ENCODE measurements at places on chromosomes 1 and 21.

- no peak for DNase-seq
These were observed 16.1 kb downstream of the BTG2 start for GRCh38 chr1:203321273-203322052.

DNA sequence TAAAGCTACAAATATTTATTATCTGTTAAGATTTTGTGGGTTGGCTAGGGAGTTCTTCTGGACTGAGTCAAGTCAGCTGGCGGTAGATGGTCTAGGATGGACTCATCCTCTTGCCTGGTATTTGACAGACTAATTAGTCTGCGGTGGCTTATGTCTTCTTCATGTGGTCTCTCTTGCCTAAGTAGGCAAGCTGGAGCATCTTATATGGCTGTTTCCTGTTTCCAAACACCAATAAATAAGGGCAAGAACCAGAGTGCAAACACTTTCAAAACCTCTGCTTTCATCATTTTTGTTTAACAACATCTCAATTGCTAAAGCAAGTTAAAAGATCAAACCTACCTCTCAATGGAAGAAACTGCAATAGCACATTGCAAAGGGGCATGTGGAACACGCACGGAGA is 484.8 kb downstream of the PTPRC start:
- DNase-seq: peak; percentile 43

DNA sequence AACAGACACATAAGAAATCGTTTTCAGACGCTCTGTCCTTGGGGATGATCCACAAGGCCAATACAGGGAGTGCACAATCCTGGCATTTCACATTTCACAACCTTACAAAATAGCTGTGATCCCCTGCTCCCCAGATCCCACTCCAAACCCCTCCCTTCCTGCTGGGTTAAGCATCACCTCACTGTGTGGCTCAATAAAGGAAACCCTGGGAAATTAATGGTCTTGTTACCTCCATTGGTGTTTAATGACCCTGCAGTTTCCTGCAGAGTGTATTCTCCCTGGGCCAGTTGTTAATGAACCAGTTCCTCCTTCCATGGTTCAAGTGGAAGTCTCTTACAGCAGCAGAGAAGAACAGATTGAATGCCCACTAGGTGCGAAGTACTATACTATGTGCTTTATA is 334.7 kb downstream of the OMA1 start:
- no peak for DNase-seq

DNA sequence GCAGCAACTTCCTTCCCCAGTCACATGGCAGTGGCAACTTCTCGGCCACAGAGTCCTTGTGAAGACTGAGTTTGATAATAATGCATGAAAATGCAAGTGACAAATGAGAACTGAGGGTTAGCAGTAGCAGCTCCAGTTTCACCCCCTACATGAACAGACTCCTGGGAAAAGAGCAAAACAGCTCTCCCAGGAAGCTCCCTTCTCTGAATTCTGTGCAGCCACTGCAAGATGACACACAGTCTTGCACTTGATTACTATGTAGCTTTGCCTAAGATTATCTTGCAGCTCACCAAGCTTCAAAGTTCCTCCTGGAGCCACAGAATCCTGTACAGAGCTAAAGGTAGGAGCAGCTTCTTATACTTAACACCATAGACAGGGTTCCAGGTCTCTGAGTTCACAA is 4.7 kb downstream of the PGBD5 start:
- DNase-seq: no peak

GRCh38 chr21:38263493-38263892 is 6.7 kb downstream of the KCNJ15 start:
- no peak for DNase-seq

DNA sequence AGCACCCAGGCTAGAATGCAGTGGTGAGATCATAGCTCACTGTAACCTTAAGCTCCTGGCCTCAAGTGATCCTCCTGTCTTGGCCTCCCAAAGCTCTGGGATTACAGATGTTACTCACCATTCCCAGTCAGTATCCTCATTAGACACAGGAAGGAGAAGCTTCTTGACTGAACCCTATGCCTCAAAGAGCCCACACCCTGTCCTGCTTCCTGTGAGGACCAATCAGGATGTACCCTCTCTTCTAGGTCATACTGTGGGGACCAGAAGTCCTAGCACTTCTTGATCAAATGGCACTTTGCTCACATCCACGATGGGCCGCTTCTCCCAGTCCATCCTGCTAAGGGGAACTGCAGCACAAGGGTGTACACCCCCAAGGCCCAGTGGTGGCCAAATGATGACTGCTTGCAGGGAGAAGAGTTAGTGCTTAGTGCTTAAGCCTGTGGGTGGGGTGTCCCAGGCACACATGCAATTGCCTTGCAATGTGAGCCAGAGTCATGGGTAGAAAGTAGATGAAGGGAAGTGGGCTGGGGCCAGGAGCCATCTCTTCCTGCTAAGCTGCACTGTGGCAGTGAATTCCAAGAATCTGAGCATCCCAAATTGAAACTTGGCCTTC is 9.8 kb downstream of the CD34 start:
- no peak for DNase-seq

- DNase-seq: no peak
These were observed 143.0 kb downstream of the ELAVL4 start for GRCh38 chr1:50251702-50252101.

GRCh38 chr21:45470087-45470515 is 65.1 kb downstream of the COL18A1 start:
- DNase-seq: no peak

- DNase-seq: no peak
These were observed 9.9 kb upstream of the F3 start for GRCh38 chr1:94551449-94551848.

GRCh38 chr1:180184041-180184440 is 29.4 kb downstream of the QSOX1 start:
- no peak for DNase-seq

DNA sequence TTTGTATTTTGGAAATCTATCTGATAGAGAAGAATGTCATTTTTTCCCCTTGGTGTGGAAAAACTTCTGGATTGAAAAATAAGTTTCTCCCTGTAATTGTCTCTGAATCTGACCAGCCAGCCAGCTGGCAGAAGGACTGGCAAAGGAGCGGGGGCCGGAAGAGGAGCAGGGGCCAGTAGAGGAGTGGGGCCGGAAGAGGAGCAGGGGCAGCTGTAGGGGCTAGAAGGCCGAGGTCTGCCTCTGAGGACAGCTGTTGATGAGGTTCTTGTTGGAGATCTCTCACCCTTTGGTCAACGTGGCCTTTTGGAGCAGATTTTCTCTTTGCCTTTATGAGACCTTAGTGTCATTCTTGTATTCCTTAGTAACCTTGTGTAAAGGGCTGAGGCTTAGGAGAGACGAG is 121.8 kb downstream of the GALNT2 start:
- no peak for DNase-seq

DNA sequence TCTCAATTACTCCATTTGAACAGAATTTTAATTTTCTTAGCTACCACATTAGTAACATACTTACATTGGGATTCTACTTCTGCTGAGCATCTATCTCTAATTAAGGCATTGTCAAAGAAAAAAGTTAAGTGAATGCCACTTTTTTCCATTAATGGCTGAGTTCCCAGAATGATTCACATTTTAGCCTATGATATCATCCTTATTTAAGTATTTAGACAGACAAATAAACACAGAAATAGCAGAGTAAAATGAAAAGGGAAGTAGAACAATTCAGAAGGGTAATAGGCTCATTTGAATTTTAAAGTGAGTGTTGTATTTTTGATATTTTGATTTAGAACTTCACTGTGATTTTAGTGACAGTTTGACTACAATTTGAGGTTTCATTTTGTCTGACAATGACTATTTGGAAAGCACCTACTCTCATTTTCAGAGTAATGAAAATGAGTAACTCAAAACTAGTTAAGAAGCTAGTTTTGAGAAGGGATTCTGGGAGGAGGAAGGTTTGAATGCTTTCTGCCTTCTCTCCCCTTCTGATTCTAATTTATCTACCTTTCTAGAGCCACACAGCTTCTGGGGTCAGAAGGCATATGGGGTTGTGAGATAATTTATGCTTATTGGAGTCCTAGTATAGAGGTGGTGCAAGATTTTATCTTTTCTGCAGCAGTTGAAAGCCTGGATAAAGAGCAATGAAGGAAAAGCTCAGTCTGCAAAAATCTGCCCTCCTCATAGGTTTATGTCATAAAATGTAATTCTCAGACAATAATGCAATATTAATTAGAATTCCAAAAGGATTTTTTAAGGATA is 15.5 kb downstream of the LYPLAL1 start:
- DNase-seq: no peak

- no peak for DNase-seq
These were observed 13.9 kb downstream of the PHLDA3 start for GRCh38 chr1:201455098-201455497.

DNA sequence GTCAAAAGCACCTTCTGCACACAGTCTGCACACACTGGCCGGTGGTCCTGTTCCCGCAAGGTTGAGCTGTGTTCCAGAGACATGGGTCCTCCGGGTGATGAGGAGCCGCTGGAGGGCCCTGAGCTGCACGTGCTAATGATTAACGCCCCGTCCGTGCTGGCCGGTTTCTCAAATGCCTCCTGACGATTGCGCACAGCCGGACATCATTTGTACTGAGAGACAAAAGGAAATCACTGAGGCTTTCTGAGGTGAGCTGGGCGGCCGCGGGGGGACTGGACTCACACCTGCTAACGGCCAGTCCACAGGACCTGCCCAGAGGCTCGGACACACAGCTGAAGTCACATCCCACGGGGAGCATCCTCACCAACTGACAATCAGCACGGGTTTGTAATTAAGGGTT is 29.2 kb downstream of the POFUT2 start:
- DNase-seq: no peak

GRCh38 chr21:28986677-28987076 is 6.0 kb downstream of the LTN1 start:
- no peak for DNase-seq

DNA sequence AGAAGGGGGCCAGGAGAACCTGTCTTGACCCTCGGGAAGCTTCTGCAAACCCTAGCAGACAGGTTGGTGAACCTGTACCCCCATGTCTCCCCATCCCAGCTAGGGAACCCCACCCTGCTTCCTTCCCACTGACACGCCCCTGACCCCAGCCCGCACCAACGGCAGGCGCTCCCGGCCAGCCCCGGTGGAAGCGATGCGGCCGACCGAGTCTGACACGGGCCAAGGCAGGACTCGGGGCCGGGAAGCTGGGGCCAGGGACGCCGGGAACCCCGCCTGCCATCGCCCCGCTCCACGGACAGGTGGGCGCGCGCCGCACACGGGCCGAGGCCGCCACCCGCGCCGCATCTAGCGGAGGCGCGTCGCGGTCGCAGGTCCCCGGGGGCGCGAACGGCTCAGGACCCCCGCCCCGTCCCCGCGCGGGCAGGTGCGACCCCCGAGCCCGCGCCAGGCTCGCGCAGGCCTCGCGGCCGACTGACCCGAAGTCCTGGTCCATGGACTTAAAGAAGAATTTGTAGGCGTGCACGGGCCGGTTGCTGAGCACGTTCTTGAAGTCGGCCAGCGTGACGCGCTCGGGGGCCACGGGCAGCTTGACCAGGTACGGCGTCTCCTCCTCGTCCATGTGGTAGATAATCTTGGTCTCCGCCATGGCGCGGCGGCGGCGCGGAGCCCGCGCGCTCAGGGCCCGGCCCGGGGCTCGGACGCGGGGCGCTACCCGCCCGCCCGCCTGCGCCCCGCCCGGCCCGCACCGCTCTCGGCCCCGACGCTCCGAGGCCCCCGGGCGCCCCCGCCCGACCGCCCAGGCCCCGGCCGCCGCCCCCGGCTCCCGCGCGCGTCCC is 580 bp downstream of the DVL1 start:
- no peak for DNase-seq

GRCh38 chr21:38359090-38359489 is 102.3 kb downstream of the KCNJ15 start:
- DNase-seq: no peak

DNA sequence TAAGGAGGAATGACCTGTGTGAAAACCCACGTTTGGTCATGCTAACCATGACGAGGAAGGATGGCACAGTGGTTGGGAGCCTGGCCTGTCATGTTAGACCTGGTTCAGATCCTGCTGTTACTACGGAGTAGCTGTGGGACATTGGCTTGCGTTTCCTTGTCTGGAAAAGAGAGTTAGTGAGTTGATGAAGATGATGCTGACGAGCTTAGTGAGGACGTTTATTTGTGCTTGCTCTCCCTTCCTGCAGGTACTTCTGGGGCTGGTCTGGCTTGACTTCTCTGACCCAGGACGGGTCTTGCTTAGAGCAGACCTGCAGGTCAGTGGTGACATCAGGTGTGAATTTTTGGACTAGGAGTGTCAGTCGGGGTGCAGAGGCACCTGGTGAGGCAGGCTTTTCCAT is 14.7 kb downstream of the GALNT2 start:
- no peak for DNase-seq

DNA sequence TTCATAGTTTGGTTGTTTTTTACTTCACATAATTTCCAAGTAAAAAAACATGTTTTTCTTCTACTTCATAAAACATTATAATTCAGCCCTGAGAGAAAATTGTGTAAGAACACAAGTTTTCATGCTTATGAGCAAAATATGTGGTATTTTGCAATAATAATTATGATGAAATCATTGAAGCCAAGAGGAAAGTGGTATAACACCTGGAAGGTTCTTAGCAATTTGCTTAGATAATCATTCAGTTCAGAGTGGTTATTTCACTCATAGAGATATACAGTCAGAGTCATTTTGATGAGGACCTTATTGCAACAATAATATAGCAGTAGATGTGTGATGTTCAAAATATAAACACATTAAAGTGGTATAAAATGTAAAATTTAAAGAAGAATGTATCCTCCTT is 94.5 kb downstream of the PLPPR4 start:
- no peak for DNase-seq

GRCh38 chr1:29504709-29505410 is 268.5 kb downstream of the PTPRU start:
- DNase-seq: no peak

DNA sequence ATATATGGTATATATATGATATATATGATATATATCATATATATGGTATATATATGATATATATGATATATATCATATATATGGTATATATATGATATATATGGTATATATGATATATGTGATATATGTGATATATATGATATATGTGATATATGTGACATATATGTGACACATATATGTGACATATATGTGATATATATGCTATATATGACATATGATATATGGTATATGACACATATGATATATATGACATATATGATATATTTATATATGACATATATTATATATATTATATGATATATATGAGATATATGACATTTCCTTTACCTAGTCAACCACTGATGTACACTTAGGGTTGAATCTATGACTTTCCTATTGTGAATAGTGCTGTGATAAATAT is 36.1 kb upstream of the EEIG2 start:
- no peak for DNase-seq

DNA sequence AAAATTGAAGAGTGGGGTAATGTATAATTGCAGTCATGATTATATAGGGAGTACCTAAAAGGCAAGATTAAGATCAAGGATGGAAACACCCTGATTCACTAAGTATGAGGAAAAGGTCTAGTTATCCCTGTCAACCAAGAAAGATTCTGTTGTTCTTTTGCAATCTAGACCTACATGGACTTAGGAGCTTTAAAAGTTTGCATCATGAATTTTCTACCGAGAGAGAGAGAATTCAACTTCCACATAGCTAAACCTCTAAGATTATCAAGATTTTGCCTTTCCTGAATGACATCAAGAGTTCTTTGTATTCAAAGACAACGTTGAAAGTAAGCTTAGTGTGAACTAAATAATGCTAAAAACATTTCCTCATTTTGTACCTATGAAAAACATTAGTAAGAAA is 78.8 kb upstream of the RBM34 start:
- DNase-seq: no peak

Data from HL-60 (cell line).